ENCODE measurements at places on chromosomes 5 and 9. TPM values are rescaled to one million over a fixed set of nuclear protein-coding genes. Genes with fewer than 3 reads are reported as not detected.

Gene CDK5RAP2
- total RNA-seq, result 29.4 TPM

- no peak for DNase-seq
Measured at GRCh38 chr5:127938746-127939145, 144.8 kb upstream of the SLC12A2 start.

- no peak for DNase-seq
Measured at GRCh38 chr9:94656200-94656599, 16.9 kb upstream of the FBP1 start.

GRCh38 chr5:124740071-124740470 lies 6.4 kb downstream of the ZNF608 start:
- DNase-seq, result no peak

DNA sequence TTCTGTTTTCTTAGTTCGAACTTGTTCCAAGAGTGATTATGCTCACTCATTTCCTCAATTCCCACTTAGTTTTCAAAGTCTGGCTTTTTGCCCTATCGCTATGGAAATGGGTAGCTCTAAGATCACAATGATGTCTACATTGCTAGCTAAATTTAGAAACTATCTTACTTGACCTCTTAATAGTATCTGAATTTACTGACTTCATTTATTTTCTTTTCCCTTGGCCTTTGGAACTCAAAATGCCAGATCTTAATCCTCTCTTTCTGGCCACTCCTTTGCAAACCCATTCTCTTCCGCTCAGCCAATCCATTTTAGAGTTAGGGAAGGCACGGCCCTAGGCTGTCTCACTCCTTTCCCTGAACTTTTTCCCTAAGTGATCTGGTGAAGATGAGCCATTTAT lies 137.0 kb downstream of the FER start:
- DNase-seq, result peak; percentile 68

Gene CMYA5
- total RNA-seq, result 0.90 TPM

- peak; percentile 100 for DNase-seq
Measured at GRCh38 chr9:34989003-34989945, at the start of gene DNAJB5. TSS of gene DNAJB5 (plus strand) at chr9:34989745. CDS start at chr9:34990631, 886 bp downstream.

Gene CDC20B
- not detected for total RNA-seq

DNA sequence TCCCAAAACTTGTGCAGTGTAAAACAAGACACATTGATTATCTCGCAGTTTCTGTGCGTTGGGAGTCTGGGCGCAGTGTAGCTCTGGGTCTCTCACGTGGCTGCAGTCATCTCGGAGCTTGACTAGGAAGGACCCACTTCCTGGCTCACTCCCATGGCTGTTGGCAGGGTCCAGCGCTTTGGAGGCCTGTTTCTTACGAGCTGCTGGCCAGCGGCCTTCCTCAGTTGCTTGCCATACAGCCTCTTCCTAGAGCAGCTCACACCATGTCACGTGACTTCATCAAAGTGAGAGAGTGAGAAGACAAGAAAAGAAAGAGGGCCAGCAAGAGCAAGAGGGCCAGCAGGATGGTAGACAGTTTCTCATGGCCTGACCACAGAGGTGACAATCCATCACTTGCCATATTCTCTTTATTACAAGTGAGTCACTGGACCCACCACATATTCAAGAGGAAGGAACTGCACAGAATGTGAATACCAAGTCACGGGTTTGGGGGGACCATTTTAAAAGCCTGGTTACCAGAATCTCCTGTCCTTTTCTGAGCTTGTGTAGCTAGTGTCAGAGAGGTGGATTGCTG lies 36.2 kb downstream of the MCCC2 start:
- no peak for DNase-seq

GRCh38 chr5:154761046-154761736 lies 6.0 kb downstream of the LARP1 start:
- no peak for DNase-seq

- peak; percentile 64 for DNase-seq
Measured at GRCh38 chr9:87063871-87064270, 116.6 kb upstream of the GAS1 start.

GRCh38 chr9:101727612-101728524 lies 10.6 kb downstream of the GRIN3A start:
- DNase-seq, result peak; percentile 11

GRCh38 chr5:10481241-10481935 lies 39.7 kb downstream of the ROPN1L start:
- no peak for DNase-seq

Gene MORN5
- not detected for total RNA-seq
